ENCODE measurements at places on chromosomes 2 and 18.

DNA sequence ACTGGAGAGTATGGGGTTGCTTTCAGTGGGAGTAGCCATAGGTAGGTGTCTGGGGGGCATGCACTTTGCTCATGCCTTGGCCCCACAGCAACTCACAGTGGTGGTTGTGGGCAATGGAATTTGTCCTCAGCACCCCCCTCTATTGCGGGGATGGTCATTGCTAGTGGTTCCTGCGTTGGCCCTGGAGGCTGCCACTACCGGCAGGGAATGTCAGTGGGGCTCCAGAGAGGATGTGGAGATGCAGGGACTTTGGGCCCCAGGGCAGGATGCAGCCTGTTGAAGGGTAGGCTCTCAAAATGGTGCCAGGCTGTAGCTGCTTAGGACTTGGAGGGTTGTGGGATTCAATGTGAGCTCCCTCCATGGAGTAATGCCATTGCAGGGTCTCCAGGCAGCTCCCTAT lies 125.0 kb downstream of the XRCC5 start:
- H3K4me3 ChIP-seq, result no peak overlapping the region
- H3K4me1 ChIP-seq, result peaks cover 8% of the 10 kb centered on the region
- H3K27me3 ChIP-seq, result no peaks in the 10 kb centered on the region
- no peaks in the 10 kb centered on the region for H3K36me3 ChIP-seq
- H3K27ac ChIP-seq, result no peak overlapping the region

DNA sequence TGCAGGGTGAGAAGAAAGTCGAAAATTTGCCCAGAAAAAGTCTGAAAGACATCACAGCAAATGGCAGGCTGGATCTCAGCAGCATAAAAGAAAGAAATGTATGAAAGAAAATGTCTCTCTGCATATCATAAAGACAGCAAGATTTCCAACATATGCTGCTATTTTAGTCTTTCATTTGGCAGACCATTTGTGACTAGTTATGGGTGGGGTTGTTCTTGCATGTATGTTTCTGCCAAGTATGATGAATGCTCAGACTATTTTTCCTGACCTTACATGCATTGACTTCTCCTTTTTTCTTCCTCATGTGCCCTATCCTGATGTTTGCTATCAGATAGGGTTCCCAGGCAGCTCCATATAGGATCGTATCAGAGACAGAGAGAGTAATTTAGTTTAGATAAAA lies 58.5 kb upstream of the PARD3B start:
- H3K27ac ChIP-seq, result no peak overlapping the region
- DNase-seq, result no peak
- H3K4me1 ChIP-seq, result no peaks in the 10 kb centered on the region
- no peak overlapping the region for H3K4me3 ChIP-seq
- H3K36me3 ChIP-seq, result no peaks in the 10 kb centered on the region
- H3K27me3 ChIP-seq, result no peaks in the 10 kb centered on the region

DNA sequence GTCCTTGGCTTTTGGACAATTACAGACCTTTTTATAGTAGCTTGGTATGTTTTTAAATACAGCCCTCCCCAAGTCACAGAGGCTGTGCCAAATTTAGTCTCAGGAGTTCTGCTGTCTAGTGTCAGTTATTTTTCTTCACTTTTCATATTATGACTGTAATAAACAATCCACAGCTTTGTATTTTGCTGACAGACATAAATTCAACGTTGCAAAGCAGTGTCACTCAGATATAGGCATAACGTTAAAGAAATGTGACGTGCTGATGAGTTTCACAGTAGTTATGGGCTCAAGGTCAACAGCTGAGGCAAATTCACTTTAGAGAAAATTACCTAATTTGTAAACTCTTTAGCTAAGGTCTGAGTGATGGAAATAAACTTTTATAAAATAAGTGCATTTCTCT lies 151.6 kb downstream of the SATB2 start:
- no peak overlapping the region for H3K27ac ChIP-seq
- no peak for DNase-seq
- H3K36me3 ChIP-seq, result peaks cover 2% of the 10 kb centered on the region
- no peaks in the 10 kb centered on the region for H3K27me3 ChIP-seq
- H3K4me1 ChIP-seq, result no peaks in the 10 kb centered on the region

DNA sequence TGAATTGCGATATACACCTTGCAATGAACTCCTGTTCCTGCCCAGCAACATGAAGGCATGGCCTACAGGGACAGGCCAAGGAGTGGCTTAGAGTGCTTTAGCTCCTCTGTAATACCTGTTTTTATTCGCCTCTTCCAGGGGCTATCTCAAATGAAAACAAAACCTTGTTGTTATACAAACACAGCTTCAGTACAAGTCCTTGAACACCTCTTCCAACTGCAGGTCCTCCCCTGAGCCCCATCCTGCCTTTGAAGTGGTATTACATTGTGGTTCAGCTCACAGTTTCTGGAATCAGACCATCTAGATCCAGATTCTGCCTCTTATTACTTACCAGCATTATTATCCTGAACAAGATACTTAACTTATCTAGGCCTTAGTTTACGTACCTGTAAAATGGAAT lies 83.0 kb upstream of the HNRNPA3 start:
- no peak overlapping the region for H3K4me3 ChIP-seq
- DNase-seq, result no peak
- H3K27me3 ChIP-seq, result peaks cover 34% of the 10 kb centered on the region
- H3K36me3 ChIP-seq, result no peaks in the 10 kb centered on the region
- no peak overlapping the region for H3K27ac ChIP-seq

- no peaks in the 10 kb centered on the region for H3K36me3 ChIP-seq
- no peak overlapping the region for H3K4me3 ChIP-seq
- H3K27ac ChIP-seq, result no peak overlapping the region
- H3K4me1 ChIP-seq, result no peaks in the 10 kb centered on the region
Observed at GRCh38 chr2:51212374-51212773, 180.4 kb upstream of the NRXN1 start.

DNA sequence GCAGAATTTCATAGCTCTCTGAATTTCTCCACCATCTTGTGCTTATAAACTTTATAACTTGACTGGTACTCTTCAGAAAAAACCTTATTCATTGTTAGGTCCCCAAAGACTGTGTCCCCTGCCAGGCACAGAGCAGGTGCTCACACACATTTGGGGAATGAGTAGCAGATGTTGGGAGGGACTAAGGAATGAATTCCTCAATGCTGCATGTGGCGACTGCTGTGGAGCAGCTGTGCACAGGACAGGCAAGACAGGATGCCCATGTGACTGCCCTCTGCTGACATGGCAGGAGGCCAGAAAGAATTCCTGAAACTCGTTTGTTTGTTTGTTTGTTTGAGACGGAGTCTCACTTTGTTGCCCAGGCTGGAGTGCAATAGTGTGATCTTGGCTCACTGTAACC lies 122.3 kb upstream of the ITGA6 start:
- no peaks in the 10 kb centered on the region for H3K36me3 ChIP-seq
- H3K27ac ChIP-seq, result no peak overlapping the region
- H3K4me1 ChIP-seq, result no peaks in the 10 kb centered on the region
- no peak overlapping the region for H3K4me3 ChIP-seq
- no peak for DNase-seq

- no peaks in the 10 kb centered on the region for H3K4me1 ChIP-seq
- H3K4me3 ChIP-seq, result no peak overlapping the region
- no peak overlapping the region for H3K27ac ChIP-seq
- no peaks in the 10 kb centered on the region for H3K27me3 ChIP-seq
- H3K36me3 ChIP-seq, result no peaks in the 10 kb centered on the region
Observed at GRCh38 chr2:122300758-122301157, 545.3 kb downstream of the TSN start.
